ENCODE measurements at places on chromosomes 5 and 9.

- no peak for DNase-seq
These were observed 79.3 kb downstream of the PTPN3 start for GRCh38 chr9:109418827-109419226.

DNA sequence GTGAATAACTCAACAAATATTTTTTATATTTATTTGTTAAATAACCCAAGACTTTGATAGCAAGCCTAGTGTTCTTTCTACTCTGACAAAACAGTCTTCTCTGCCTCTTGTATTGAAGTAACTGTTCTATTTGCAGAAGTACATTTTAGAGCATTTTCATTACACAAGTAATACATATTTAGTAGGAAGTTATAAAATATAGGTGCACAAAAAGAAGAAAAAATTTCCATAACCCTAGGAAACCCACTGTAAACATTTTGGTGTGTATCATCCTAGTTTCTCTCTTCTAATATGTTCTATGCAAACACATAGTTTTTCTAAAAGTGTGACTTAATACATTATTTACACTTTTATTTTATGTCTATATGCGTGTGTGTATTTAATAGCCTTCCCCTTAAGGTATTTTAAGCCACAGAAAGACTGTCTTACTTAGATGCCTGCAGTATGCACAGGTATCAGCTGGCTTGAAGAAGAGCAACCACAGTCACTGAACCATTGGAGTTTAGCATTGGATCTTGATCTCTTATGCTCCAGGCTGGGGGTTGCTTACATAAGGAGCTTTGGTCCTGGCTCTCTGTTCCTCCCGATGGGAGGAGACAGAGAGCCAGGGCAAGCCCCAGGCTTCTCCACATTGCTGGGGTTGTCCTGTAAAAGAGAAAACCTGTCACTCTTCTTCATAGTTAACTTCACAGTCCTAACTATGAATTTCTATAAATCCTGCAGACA lies 3.8 kb downstream of the SELENOP start:
- DNase-seq: no peak

DNA sequence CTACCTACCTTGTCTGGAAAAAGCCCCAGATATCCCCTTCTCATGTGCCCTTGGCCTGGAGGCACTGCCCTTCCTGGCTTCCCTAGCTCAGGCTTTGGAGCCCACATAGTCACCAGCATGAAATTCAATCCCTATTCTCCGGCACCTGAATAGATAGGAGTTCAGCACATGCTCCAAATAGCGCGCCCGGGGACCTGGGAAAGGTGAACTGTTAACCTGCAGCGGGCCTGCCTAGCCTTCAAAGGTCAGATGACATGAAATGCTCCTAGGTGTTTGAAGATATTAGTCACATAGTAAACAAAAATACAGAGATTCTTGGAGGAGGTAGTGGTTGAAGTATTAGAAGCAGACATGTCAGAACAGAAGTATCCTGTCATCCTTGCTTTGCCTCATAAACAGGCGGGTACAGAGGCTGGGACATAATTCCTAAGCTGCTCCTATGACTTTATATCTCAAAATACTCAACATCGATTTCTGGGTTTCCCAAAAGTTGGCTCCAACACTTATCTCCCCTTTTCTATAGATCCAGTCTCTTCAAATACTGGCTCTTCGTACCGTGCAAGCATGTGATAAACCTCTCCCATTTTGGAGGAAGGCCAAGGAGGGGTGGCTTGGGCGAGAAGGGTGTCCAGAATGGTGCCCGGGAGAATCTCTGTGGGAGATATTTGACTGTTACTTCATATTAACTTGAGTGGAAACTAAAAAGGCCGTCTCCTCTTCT lies 88.0 kb upstream of the ANKH start:
- no peak for DNase-seq

DNA sequence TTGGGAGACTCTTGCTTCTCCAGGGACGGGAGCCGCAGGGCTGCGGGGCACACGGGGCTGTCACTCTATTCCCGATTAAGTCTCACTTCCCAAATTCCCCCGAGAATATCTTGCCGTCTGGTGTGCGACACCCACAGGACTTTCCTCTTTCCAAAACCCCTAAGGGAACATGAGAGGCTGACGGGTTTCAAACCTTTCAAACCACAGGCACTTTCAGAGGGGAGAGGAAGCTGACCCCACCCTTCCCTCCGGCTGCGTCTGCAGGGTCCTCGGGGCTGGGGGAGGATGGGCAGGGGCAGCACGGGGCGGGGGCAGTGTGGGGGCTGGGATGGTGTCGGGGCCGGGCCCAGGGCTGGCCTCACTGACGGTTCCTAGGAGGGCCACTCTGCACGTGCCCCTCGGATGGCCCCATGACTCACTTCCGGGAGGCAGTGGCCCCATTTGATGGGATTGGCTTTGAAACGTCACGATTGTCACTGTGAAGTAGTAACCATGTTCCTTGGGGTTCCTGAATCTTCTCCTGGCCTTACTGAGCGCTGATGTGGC lies 38.2 kb downstream of the SLC9A3 start:
- DNase-seq: no peak

- no peak for DNase-seq
These were observed 105.0 kb downstream of the ACER2 start for GRCh38 chr9:19513671-19514275.

DNA sequence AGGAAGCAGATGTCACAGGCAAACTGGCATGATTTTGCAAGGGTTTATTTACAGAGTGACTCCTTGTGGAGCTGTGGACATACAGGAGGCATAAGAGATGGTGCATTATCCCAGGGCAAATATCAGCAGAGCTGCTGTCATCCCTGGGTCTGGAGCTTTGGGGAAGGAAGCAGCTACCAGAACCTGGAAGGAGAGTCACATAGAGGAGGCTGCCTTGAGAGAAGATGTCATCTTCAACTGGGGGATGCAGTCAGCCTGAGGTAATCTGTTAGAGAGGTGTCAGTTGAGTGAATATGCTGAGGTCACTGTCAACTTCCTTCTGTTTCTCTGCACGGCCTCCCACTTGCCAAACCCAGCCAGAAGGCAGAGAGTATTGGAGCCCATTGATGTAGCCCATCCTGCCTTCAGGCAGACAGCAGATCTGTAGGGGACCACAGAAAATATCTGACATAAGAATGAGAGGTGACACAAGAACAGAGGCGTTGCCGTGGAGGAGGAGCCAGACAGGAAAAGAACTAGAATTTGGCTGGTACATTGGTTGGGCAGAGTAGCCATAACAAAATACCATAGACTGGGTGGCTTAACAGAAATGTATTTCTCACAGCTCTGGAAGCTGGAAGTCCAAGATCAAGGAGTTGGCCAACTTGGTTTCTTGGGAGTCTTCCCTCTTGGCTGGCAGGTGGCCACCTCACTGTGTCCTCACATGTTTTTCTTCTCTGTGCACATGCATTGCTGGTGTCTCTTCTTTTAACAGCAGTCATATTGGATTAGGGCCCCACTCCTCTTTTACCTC lies 102.8 kb downstream of the SNX18 start:
- DNase-seq: no peak

- no peak for DNase-seq
These were observed 256.4 kb downstream of the ICE1 start for GRCh38 chr5:5678909-5679308.

DNA sequence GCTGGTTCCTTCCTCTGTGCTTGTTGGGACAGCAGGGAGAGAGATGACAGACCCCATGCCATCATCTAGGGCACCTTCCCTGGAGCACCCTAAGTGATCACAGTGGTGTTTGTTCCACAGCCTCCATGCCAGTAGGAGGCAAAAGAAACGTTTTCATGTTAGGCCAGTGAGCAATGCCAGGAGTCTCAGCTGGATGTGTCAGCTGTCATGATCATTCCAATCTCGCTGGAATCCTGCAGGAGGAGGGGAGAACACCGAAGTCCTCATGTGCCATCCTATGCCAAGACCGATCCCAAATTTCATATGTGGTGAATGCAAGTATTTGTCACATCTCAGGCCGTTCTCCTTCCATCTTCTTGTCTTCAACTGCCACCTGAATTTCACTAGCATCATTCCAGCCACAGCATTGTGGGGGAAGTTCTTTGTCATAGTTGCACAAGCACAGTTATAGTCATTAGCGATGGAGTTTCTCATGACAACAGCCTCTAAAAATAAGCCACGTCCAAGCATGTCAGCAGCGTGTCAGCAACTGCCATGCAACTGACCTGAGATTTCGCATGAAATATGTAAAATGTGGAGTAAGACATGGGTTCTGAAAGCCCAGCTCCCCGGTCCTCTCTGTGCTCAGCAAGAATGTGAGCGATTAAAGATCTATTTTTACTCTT lies 97.2 kb upstream of the DNAH5 start:
- DNase-seq: no peak

DNA sequence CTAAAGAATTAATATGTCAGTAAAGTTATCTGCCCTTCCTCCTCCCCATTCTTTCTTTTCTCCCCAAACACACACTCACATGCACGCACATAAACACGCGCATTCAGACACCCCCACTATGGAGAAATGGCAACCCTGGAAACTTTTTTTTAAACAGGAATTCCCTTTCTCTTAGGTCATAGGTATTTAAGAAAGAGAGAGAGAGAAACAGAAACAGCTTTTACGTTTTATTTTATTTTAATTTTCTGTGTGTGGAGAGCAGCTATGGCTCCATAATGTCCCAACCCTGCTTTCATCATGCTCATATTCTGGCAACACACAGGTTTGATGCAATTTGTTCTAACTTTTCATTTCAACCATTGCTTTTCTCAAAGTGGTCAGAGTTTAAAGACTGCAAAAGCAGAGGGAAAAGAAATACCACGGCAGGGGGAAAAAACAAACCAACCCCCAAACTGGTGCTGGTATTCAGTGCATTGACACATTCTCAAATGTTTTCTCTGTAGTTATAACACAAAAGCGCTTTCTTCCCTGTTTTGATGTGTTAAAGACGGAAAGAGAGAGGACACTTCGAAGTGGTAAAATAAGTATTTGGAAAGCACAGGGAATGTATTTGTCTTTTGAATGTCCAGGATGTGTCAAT lies 126.0 kb upstream of the TMEM161B start:
- no peak for DNase-seq

DNA sequence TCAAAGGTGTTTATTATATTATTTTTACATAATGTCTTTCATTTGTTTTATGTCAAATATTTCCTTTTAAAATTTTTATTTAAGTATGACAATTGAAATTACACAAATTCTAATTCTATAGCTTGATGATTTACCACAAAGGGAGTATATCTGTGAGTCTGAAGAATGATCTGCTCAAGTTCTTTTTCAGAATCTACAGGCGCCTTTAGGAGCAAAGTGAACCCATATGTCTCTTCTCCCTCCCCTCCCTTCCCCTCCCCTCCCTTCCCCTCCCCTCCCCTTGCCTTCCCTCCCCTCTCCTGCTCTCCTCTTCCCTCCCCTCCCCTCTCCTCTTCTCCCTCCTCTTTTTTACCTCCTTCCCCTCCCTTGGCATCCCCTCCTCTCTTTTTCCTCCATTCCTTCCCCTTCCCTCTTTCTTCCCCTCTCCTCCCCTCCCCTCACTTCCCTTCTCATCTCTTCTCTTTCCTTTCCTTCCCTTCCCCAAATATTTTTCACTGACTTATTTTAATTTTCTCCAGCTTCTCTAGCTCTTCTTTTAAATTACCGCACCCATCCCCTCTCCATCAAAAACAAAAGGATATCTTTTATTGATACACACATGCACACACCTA lies 495.3 kb upstream of the PIK3R1 start:
- DNase-seq: no peak

- no peak for DNase-seq
These were observed 243.0 kb downstream of the ICE1 start for GRCh38 chr5:5665225-5666075.

DNA sequence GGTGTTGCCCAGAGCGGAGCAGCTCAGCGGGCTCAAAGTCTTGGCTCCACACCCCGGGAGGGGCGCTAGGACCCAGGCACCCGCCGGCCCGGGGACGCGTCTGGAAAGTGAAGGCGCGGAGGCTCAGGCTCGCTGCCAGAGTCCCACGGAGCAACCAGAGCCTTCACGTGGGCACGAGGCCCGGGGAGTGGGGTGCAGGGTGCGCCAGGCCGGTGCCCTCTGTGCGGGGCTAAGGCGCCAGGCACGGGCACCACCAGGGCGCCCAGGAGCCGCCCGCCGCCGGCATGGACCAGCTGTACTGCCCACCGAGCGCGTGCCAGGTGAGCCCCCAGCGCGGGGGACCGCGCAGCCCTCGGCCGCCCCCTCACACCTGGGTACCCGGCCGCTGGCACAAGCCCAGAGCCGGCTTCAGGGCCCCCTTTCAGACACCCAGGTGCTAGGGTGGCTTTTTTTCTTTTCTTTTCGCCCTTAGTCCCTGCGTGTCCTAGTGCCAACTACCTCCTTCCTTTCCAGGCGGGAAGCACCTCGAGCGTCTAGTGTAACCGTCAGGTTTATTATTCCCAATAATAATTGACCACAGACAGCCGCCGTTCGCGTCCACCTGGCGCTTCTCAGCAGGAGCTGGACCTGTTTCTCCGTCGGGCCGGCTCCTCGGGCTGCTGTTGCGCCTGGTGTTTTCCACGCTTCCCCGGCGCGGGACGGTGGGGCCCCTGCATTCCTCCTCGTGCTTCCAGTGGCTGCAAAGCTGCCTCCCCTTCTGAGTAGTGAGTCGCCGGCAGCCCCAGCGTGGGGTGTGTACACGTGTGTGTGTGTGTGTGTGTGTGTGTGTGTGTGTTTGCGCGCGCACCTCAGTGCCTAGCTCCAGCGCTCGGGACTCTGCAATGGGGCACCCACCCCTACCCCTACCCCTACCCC lies 30.1 kb upstream of the PDE8B start:
- DNase-seq: no peak

DNA sequence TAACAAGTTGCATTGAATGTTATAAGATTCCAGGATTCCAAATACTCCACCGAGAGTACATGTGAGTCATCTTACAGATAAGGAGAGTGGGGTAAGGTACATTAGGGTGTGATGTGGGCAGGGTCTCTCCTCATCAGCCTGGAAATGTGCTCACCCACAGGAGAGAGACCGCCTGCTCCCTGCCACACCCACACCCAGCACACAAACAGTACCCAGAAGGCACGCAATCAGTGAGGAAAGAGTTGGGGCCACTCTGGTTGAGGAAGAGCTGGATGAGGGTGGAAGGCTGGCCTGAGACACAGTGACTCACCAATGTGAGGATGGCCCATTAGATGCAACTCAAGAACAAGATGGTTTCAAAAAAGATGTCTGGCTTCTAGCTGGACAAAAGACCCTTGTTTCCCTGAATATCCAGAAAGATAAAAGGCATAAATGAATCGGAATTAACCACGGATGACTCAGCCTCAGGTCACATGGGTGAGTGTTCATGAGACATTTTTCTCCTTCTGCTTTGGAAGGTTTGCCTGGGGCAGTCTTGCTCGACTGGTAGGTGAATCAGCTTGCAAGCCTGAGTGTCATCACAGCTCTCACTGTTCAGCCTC lies 51.1 kb upstream of the LHFPL2 start:
- no peak for DNase-seq

DNA sequence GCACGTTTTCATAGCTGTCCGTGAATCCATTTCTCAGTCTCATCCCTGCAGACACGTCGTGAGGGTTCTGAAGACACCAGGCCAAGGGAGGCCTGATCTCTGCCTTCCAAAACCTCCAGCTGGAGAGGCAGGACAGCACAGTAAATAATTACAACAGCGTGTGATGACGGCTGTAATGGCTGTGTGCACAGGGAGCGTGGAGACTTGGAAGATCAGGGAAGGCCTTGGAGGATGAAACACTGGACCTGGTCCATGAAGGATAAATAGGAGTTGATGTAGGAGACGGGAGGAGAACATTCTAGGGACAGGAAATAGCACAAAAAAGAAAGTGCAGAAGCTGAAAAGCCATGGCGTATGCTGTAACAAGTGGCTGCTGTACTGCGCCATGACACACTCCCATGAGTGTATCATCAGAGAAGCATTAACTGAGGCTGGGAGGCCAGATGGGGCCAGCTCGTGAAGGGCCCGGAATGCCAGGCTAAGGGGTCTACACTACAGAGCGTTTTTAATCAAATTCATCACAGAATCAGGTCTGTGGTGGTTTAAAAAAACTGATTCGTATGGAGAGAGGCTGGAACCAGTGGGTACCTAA lies 97.2 kb downstream of the CRB2 start:
- no peak for DNase-seq

- DNase-seq: no peak
These were observed 9.1 kb upstream of the ANKH start for GRCh38 chr5:14880688-14881087.

Data from stimulated activated CD4-positive, alpha-beta T cell treated with anti-CD3 and anti-CD28 coated beads, Interleukin-1b, Interleukin-23, amount 100 ng/mL, for 1 hour (primary cell).